Activated CD4-positive, alpha-beta T cell treated with anti-CD3 and anti-CD28 coated beads, Interleukin-2, amount 10 ng/mL, durations not matched to agents 7 days and 5 days (primary cell): ENCODE measurements at places on chromosomes 4 and X. TPM values are rescaled to one million over a fixed set of nuclear protein-coding genes. Genes with fewer than 3 reads are reported as not detected.

GRCh38 chr4:173943547-173943946, 339.9 kb downstream of the FBXO8 start:
- no peaks in the 10 kb centered on the region for H3K36me3 ChIP-seq
- H3K4me1 ChIP-seq, result no peaks in the 10 kb centered on the region
- no peak overlapping the region for H3K4me3 ChIP-seq
- no peak for DNase-seq

DNA sequence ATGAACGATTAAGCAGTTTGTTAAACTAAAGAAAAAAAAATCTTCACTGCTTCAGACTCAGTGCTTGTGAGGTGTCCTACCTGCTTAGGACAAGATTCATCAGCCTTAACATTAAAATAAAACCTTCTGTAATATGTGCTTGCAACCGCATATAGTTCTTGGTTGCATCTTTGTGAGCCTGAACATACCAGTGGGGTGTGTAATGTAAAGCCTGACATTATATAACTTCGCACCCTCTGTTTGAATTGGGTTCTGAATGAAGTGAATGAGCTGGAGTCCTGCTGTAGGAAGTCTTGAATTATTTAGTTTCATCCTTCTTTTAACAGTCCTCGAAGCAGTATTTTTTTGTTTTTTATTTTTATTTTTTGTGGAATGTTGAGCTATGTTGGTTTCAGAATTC, 3.1 kb downstream of the KDM6A start:
- H3K4me1 ChIP-seq, result peaks cover 15% of the 10 kb centered on the region
- H3K27ac ChIP-seq, result peak overlapping the region; percentile 80
- H3K36me3 ChIP-seq, result peaks cover 7% of the 10 kb centered on the region
- no peak for DNase-seq

GRCh38 chrX:106626789-106627188, 15.0 kb downstream of the RADX start:
- H3K27me3 ChIP-seq, result no peaks in the 10 kb centered on the region
- no peak for DNase-seq
- H3K4me3 ChIP-seq, result no peak overlapping the region
- H3K27ac ChIP-seq, result no peak overlapping the region

DNA sequence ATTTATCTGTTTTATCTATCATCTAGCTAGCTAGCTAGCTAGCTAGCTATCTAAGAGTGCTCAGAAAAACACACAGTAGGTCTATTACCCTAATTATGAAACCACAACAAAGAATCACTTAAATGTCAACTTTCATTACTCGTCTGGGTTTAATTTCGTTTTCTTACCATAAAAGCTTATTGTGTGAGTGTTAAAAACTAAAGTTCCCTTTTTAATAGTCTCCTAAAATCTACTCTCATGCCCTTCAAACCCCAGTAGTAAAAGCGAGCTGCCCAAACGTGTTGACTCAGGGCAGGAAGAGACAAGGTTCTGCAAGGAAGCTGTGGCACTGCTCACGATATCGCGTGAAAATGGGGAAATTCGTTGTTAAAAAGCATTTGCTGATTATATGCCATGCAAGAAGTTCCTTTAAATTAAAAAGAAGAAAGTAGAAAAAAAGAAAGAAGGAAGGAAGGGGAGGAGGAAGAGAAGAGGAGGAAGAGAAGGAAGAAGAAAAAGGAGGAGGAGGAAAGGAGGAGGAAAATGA, 595 bp downstream of the MBNL3 start:
- peak overlapping the region; percentile 88 for H3K4me3 ChIP-seq
- DNase-seq, result peak; percentile 32

TKTL2 gene
- not detected for total RNA-seq

DNA sequence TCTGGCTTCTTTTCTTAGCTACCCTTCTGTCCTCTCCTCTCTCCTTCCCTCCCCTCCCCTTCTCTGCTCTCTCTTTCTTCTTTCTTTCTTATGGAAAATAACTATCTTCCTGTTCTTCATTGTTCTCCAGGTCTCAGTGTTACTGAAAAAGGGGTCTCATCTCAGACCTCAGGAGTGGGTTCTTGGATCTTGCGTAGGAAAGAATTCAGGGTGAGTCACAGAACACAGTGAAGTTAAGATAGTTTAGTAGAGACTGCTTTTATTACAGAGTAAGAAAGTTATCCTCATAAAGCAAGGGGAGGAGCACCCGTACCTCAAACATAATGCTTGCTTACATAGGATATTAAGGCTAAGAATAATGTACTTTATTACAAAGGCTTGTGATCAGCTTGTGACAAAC, 31.8 kb upstream of the CWH43 start:
- H3K27ac ChIP-seq, result no peak overlapping the region
- no peak overlapping the region for H3K4me3 ChIP-seq
- H3K4me1 ChIP-seq, result no peaks in the 10 kb centered on the region
- no peaks in the 10 kb centered on the region for H3K36me3 ChIP-seq

- H3K4me1 ChIP-seq, result no peaks in the 10 kb centered on the region
- H3K27ac ChIP-seq, result no peak overlapping the region
- no peak overlapping the region for H3K4me3 ChIP-seq
Observed at GRCh38 chr4:81376720-81377119, 95.0 kb downstream of the RASGEF1B start.

- no peak for DNase-seq
- peaks cover 5% of the 10 kb centered on the region for H3K36me3 ChIP-seq
- H3K27ac ChIP-seq, result no peak overlapping the region
- no peak overlapping the region for H3K4me3 ChIP-seq
- H3K4me1 ChIP-seq, result peaks cover 14% of the 10 kb centered on the region
Observed at GRCh38 chr4:4577359-4577875, 35.6 kb upstream of the STX18 start.

- H3K27ac ChIP-seq, result no peak overlapping the region
- peaks cover 12% of the 10 kb centered on the region for H3K4me1 ChIP-seq
- peak overlapping the region; percentile 77 for H3K4me3 ChIP-seq
Observed at GRCh38 chr4:120921456-120922380, 808 bp downstream of the PRDM5 start.

- DNase-seq, result no peak
- H3K36me3 ChIP-seq, result no peaks in the 10 kb centered on the region
- H3K27me3 ChIP-seq, result peaks cover 6% of the 10 kb centered on the region
- H3K4me3 ChIP-seq, result no peak overlapping the region
Observed at GRCh38 chrX:83516597-83516996, 8.5 kb downstream of the POU3F4 start.

AADAT gene
- total RNA-seq, result not detected

RNF128 gene
- not detected for total RNA-seq

VCX3A gene
- not detected for total RNA-seq

GRCh38 chr4:177740563-177740962, 298.3 kb upstream of the AGA start:
- no peak overlapping the region for H3K4me3 ChIP-seq
- no peak for DNase-seq
- H3K36me3 ChIP-seq, result no peaks in the 10 kb centered on the region
- no peaks in the 10 kb centered on the region for H3K4me1 ChIP-seq
- H3K27ac ChIP-seq, result no peak overlapping the region
- peaks cover 2% of the 10 kb centered on the region for H3K27me3 ChIP-seq

HPF1 gene
- total RNA-seq, result 23.3 TPM

DNA sequence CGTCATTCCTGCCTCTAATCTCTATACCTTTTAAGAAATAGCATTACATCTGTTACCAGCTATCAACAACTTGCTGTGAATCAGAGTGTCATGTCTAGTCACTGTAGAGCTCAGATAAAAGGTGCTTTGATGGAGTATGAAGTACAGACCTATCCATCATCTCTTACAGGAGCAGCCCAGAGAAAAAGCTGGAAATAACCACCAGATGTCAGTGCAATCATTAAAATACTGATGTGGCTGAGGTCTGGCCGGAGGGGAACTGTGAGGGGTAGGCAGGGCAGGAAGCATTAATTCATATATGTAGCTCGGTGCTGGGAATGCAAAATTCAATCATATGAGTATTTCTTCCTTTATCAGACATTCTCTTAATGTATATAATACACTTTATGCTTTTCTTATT, 100.6 kb downstream of the AKAP4 start:
- no peak overlapping the region for H3K27ac ChIP-seq
- no peak overlapping the region for H3K4me3 ChIP-seq
- H3K27me3 ChIP-seq, result no peaks in the 10 kb centered on the region
- no peak for DNase-seq
- H3K4me1 ChIP-seq, result no peaks in the 10 kb centered on the region

PNMA5 gene
- 0.06 TPM for total RNA-seq

GRCh38 chr4:99324979-99325378, 3.8 kb upstream of the ADH1B start:
- H3K27ac ChIP-seq, result no peak overlapping the region
- H3K4me1 ChIP-seq, result no peaks in the 10 kb centered on the region
- H3K4me3 ChIP-seq, result no peak overlapping the region
- H3K27me3 ChIP-seq, result peaks cover 7% of the 10 kb centered on the region
- DNase-seq, result no peak

- H3K27ac ChIP-seq, result no peak overlapping the region
- H3K4me1 ChIP-seq, result peaks cover 23% of the 10 kb centered on the region
- H3K27me3 ChIP-seq, result no peaks in the 10 kb centered on the region
- H3K36me3 ChIP-seq, result peaks cover 21% of the 10 kb centered on the region
- no peak overlapping the region for H3K4me3 ChIP-seq
Observed at GRCh38 chr4:139142087-139142486, 34.9 kb downstream of the ELF2 start.

GRCh38 chr4:101229116-101229515, 118.2 kb downstream of the PPP3CA start:
- DNase-seq, result no peak
- H3K36me3 ChIP-seq, result no peaks in the 10 kb centered on the region
- peaks cover 4% of the 10 kb centered on the region for H3K27me3 ChIP-seq
- H3K4me1 ChIP-seq, result peaks cover 4% of the 10 kb centered on the region
- no peak overlapping the region for H3K4me3 ChIP-seq
- H3K27ac ChIP-seq, result no peak overlapping the region

KCNIP4 gene
- total RNA-seq, result not detected

- no peaks in the 10 kb centered on the region for H3K36me3 ChIP-seq
- no peaks in the 10 kb centered on the region for H3K27me3 ChIP-seq
- H3K27ac ChIP-seq, result no peak overlapping the region
Observed at GRCh38 chr4:161342881-161343568, 820.8 kb downstream of the FSTL5 start.

RBPJ gene
- 74.9 TPM for total RNA-seq

TRMT2B gene
- total RNA-seq, result 25.8 TPM

CTSO gene
- 5.5 TPM for total RNA-seq

PSAPL1 gene
- not detected for total RNA-seq

DNA sequence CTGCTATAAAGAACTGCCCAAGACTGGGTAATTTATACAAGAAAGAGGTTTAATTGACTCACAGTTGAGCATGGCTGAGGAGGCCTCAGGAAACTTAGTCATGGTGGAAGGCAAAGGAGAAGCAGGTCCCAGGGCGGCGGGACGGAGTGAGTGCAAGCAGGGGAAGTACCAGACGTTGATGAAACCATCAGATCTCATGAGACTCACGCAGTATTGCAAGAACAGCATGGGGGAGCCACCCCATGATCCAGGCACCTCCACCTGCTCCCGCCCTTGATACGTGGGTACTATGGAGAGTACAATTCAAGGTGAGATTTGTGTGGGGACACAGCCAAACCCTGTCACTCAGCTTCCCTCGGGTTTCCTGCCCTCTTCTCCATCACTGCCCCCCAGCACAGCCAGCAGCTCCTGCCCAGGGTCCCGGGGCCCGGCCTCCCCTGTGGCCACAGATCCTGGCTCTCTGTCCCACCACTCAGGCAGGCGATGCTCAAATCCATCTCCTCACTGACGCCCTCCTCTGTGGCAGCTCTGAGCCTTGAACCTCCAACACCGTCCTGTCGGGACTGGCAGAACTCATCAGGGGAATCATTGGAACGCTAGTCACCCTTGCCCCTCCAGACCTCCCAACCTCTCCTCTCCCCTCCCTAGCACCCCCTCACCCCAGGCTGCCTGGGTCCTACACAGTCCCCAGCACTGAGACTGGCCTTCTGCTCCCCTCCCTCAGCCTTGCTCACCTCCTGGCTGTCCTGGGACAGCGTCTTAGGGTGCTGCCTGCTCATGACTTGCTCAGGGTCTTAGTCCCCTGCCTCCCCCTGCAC, 37.6 kb downstream of the FGFRL1 start:
- no peak overlapping the region for H3K4me3 ChIP-seq
- peaks cover 11% of the 10 kb centered on the region for H3K27me3 ChIP-seq
- H3K36me3 ChIP-seq, result peaks cover 2% of the 10 kb centered on the region
- no peak overlapping the region for H3K27ac ChIP-seq

HDAC8 gene
- 24.6 TPM for total RNA-seq

GRCh38 chrX:100635989-100636320, 651 bp downstream of the TSPAN6 start:
- H3K27me3 ChIP-seq, result peaks cover 16% of the 10 kb centered on the region
- H3K4me3 ChIP-seq, result peak overlapping the region; percentile 77
- no peak for DNase-seq
- H3K4me1 ChIP-seq, result peaks cover 7% of the 10 kb centered on the region
- H3K36me3 ChIP-seq, result no peaks in the 10 kb centered on the region
- no peak overlapping the region for H3K27ac ChIP-seq

GRCh38 chr4:184329659-184330400, 112.2 kb upstream of the ENPP6 start:
- H3K4me1 ChIP-seq, result peaks cover 22% of the 10 kb centered on the region
- peaks cover 5% of the 10 kb centered on the region for H3K36me3 ChIP-seq
- DNase-seq, result no peak
- no peak overlapping the region for H3K4me3 ChIP-seq

TCEAL7 gene
- not detected for total RNA-seq

PASD1 gene
- total RNA-seq, result not detected

GRCh38 chrX:97806238-97806637, 922.5 kb downstream of the RPA4 start:
- DNase-seq, result no peak
- no peaks in the 10 kb centered on the region for H3K36me3 ChIP-seq
- no peak overlapping the region for H3K4me3 ChIP-seq
- no peak overlapping the region for H3K27ac ChIP-seq
- no peaks in the 10 kb centered on the region for H3K4me1 ChIP-seq

UGT2B15 gene
- total RNA-seq, result not detected

DNA sequence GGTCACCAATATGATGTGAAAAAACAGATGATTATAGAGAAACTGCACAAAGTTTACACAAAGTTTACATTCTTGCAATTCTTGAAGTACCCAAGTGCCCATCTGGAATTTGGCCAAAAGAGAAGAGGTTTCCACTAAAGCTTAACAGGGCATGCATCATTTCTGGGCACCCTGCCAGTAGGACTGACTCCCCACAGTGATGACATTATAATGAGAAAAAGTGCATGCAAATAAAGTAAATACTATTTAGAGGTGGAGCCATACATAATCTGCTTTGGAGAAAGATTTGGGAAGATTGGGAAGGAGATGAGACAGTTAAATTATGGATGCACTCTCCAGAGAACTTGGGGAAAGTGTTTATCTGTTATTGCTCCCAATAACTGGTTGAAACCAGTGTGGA, 93.7 kb upstream of the TRPC3 start:
- no peak overlapping the region for H3K27ac ChIP-seq
- H3K4me3 ChIP-seq, result no peak overlapping the region
- no peaks in the 10 kb centered on the region for H3K4me1 ChIP-seq
- H3K27me3 ChIP-seq, result peaks cover 11% of the 10 kb centered on the region
- no peaks in the 10 kb centered on the region for H3K36me3 ChIP-seq

DNA sequence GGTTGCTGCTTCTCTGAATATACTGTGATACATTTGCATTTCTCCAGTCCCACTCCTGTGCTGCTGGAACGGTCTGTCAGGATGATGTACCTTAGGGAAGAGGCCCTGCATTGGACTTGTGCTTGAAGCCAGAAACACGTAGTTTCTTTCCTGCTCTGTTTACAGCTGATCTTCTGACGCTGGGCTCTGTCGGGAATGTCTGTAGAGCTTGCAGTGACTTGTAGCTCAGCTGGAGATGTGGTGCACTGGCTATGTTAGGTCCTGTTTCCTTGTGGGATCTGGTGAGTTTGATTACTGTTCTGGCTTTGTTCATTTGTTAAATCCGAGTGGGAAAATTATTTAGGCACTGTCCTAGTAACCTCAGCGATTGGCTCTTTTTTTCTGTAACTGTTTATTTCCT, 137.2 kb upstream of the WDR1 start:
- H3K4me3 ChIP-seq, result no peak overlapping the region
- H3K36me3 ChIP-seq, result no peaks in the 10 kb centered on the region
- no peaks in the 10 kb centered on the region for H3K4me1 ChIP-seq
- no peaks in the 10 kb centered on the region for H3K27me3 ChIP-seq
- no peak overlapping the region for H3K27ac ChIP-seq

HEPH gene
- not detected for total RNA-seq
